ENCODE measurements at places on chromosomes 3 and 15.

DNA sequence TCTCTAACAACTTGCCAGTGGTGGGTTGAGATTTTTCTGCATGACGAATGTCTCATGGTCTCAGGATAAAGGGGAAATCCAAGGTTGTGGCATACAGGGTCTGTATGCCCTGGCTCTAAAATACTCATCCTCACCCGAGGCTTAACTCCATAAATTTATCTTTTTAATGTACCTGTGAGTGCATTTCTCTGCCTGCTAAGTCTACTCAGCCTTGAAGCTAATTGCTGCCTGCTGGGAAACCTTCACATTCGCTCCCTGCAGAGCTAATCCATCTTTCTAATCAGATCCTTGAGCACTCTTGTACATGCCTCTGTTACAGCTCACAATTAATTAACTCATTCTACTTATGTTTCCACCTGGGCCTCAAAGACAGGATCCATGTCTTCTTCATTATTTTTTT is 93.8 kb downstream of the CMSS1 start:
- H3K27me3 ChIP-seq = no peaks in the 10 kb centered on the region
- no peak overlapping the region for H3K27ac ChIP-seq
- DNase-seq = no peak
- peaks cover 15% of the 10 kb centered on the region for H3K4me1 ChIP-seq
- H3K4me3 ChIP-seq = no peak overlapping the region

GRCh38 chr3:34268032-34268709 is 469.7 kb downstream of the PDCD6IP start:
- H3K27ac ChIP-seq = no peak overlapping the region
- no peaks in the 10 kb centered on the region for H3K27me3 ChIP-seq
- no peaks in the 10 kb centered on the region for H3K36me3 ChIP-seq
- H3K4me3 ChIP-seq = no peak overlapping the region
- H3K4me1 ChIP-seq = no peaks in the 10 kb centered on the region

DNA sequence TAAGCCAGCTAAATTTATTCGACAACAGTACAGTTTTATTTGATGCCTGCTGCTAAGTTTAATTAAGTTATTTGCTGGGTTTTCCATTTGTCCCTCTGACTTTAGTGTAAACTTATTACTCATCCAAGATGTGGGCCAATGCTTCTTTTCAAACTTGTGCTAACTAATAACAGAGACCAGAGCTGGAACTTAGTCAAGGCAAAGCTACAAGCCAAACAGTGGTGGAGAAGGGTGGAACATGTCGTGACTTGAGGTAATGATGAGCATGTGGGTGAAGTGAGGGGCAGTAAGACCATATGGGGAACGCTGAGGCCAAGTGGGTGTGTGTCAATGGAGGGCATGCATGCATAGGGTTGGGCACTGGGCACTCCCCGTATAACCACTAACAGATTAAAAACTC is 63.9 kb downstream of the NMD3 start:
- H3K36me3 ChIP-seq = no peaks in the 10 kb centered on the region
- no peaks in the 10 kb centered on the region for H3K4me1 ChIP-seq
- no peak overlapping the region for H3K4me3 ChIP-seq
- DNase-seq = no peak
- H3K27me3 ChIP-seq = no peaks in the 10 kb centered on the region
- H3K27ac ChIP-seq = no peak overlapping the region

DNA sequence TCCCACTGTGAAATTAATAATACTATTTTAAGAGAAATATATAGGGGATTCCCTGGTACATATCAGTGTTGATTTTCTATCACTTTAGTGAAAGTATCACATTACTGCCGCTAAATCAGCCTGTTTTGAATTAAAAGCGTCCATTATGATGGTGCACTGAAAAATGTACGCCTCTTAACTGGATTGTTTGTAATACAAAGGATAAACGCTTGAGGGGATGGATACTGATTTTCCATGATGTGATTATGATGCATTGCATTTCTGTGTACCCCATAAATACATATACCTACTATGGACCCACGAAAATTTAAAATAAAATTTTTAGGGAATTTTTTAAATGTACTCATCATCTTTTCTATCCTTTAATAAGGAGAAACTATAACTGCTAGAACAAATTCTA is 478.6 kb downstream of the MAGI1 start:
- H3K27ac ChIP-seq = no peak overlapping the region
- no peak for DNase-seq
- H3K4me3 ChIP-seq = no peak overlapping the region
- H3K36me3 ChIP-seq = no peaks in the 10 kb centered on the region
- no peaks in the 10 kb centered on the region for H3K4me1 ChIP-seq

GRCh38 chr15:66753687-66754377 is 51.8 kb downstream of the SMAD6 start:
- H3K4me3 ChIP-seq = no peak overlapping the region
- no peaks in the 10 kb centered on the region for H3K36me3 ChIP-seq
- H3K27ac ChIP-seq = peak overlapping the region; percentile 58
- H3K27me3 ChIP-seq = no peaks in the 10 kb centered on the region
- peaks cover 7% of the 10 kb centered on the region for H3K4me1 ChIP-seq
- DNase-seq = no peak

GRCh38 chr3:172692751-172693338 is 18.0 kb downstream of the NCEH1 start:
- H3K36me3 ChIP-seq = no peaks in the 10 kb centered on the region
- no peaks in the 10 kb centered on the region for H3K27me3 ChIP-seq
- no peak for DNase-seq

- DNase-seq = no peak
- H3K27me3 ChIP-seq = no peaks in the 10 kb centered on the region
- no peak overlapping the region for H3K4me3 ChIP-seq
- no peaks in the 10 kb centered on the region for H3K36me3 ChIP-seq
These were observed 129.8 kb downstream of the SATB1 start for GRCh38 chr3:18295171-18295920.

- no peak for DNase-seq
- no peaks in the 10 kb centered on the region for H3K4me1 ChIP-seq
- no peak overlapping the region for H3K27ac ChIP-seq
- H3K36me3 ChIP-seq = peaks cover 4% of the 10 kb centered on the region
- no peaks in the 10 kb centered on the region for H3K27me3 ChIP-seq
These were observed 46.3 kb downstream of the MYLK start for GRCh38 chr3:123837858-123838257.

- no peak overlapping the region for H3K27ac ChIP-seq
- H3K4me3 ChIP-seq = no peak overlapping the region
- H3K36me3 ChIP-seq = no peaks in the 10 kb centered on the region
- H3K27me3 ChIP-seq = no peaks in the 10 kb centered on the region
These were observed 96.7 kb upstream of the KCNMB2 start for GRCh38 chr3:178439504-178439903.

GRCh38 chr3:134446800-134447199 is 39.0 kb downstream of the ANAPC13 start:
- no peak overlapping the region for H3K4me3 ChIP-seq
- DNase-seq = no peak
- H3K27me3 ChIP-seq = no peaks in the 10 kb centered on the region
- no peak overlapping the region for H3K27ac ChIP-seq
- H3K36me3 ChIP-seq = no peaks in the 10 kb centered on the region
- no peaks in the 10 kb centered on the region for H3K4me1 ChIP-seq

DNA sequence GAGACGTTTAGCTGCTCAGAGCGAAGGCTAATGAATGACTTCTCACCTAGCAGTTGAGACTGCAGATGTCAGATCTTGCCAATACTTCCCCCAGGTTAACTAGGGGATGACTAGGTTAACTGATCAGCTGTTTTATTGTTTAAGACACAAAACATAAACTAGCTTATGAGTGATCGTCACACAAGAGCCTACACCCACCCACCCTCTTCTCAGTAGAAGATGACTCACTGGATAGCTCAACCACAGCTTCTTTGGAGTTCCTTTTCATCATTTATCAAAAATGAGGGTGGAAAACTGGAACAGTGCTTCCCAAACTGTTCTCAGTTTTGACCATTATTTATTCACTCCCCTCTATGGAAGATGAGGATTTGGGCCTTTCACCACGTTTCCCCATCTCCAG is 25.2 kb downstream of the GASK1A start:
- no peak overlapping the region for H3K27ac ChIP-seq
- H3K4me1 ChIP-seq = peaks cover 18% of the 10 kb centered on the region
- no peak overlapping the region for H3K4me3 ChIP-seq
- H3K27me3 ChIP-seq = no peaks in the 10 kb centered on the region
- no peak for DNase-seq

- H3K36me3 ChIP-seq = no peaks in the 10 kb centered on the region
- peaks cover 10% of the 10 kb centered on the region for H3K4me1 ChIP-seq
- no peaks in the 10 kb centered on the region for H3K27me3 ChIP-seq
- DNase-seq = no peak
- H3K27ac ChIP-seq = no peak within 1 kb of the TSS
These were observed at the start of gene PODXL2 for GRCh38 chr3:127628788-127629466. Gene PODXL2 (plus strand): TSS chr3:127629185. CDS start chr3:127629220, 35 bp downstream.

DNA sequence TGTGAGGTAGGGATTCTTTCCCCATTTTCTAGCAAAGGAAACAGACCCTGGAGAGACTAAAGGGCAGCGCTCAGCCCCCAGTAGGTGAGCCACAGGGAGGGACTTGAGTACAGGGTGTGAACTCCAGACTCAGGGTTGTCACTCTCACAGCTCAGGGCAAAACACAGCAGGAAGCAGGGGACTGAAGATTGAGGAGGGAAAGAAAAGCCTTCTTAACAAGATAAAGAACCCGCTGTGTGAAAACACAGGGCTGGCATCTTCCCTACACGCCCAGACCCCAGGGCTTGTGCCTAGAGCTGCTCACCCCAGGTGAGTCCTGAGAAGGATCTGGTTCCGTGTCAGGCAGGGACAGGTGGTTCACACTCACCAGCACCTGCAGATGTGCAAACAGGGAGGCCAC is 59.6 kb downstream of the ABTB1 start:
- H3K4me3 ChIP-seq = no peak overlapping the region
- no peaks in the 10 kb centered on the region for H3K27me3 ChIP-seq
- H3K4me1 ChIP-seq = peaks cover 5% of the 10 kb centered on the region
- H3K36me3 ChIP-seq = no peaks in the 10 kb centered on the region

GRCh38 chr3:53808496-53808895 is 37.7 kb downstream of the CHDH start:
- no peaks in the 10 kb centered on the region for H3K27me3 ChIP-seq
- H3K4me3 ChIP-seq = no peak overlapping the region
- H3K4me1 ChIP-seq = peaks cover 11% of the 10 kb centered on the region
- peak; percentile 39 for DNase-seq
- no peaks in the 10 kb centered on the region for H3K36me3 ChIP-seq

DNA sequence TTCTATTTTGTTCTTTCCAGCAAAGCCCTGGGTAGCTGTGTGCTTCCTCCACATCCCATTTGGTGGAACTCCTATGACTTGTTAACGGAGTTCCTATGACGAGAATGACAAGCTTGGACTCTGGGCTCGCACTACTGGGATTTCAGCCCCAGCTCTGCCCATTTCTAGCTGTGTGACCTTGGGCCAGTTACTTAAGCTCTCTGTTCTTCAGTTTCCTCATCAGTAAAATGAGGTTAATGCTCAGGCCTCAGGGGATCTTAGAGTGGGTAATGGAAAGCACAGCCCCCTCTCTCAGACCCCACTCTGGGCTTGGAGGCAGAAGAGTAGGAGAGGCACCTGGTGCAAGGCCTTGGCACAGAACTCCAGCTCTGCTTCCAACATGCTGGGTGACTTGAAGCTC is 123.1 kb downstream of the SMAD6 start:
- DNase-seq = no peak
- no peaks in the 10 kb centered on the region for H3K4me1 ChIP-seq
- H3K27ac ChIP-seq = no peak overlapping the region

DNA sequence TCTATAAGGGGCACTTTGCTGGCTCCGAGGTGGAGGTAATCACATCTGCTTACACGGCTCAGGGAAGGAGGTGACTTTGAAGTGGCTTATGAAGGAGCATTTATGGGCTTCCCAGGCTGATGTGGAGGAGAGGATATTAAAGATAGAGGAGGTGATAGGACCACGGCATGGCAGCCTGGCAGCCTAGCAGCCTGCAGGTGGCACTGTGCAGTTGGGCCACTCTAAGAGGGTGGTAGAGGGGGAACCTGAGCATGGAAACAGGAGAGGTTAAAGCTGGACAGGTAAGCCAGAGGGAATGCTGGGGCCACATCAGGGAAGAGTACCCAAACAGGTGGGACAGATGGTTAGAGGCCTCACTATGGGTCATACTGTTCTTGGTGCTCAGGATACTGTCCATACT is 375.0 kb downstream of the WDR72 start:
- H3K4me1 ChIP-seq = no peaks in the 10 kb centered on the region
- H3K27me3 ChIP-seq = no peaks in the 10 kb centered on the region
- H3K36me3 ChIP-seq = no peaks in the 10 kb centered on the region
- H3K4me3 ChIP-seq = no peak overlapping the region
- no peak overlapping the region for H3K27ac ChIP-seq

GRCh38 chr15:51310064-51310463 is 28.3 kb downstream of the CYP19A1 start:
- H3K27ac ChIP-seq = peak overlapping the region; percentile 19
- H3K4me1 ChIP-seq = no peaks in the 10 kb centered on the region
- DNase-seq = no peak
- H3K36me3 ChIP-seq = no peaks in the 10 kb centered on the region
- no peak overlapping the region for H3K4me3 ChIP-seq
- no peaks in the 10 kb centered on the region for H3K27me3 ChIP-seq

DNA sequence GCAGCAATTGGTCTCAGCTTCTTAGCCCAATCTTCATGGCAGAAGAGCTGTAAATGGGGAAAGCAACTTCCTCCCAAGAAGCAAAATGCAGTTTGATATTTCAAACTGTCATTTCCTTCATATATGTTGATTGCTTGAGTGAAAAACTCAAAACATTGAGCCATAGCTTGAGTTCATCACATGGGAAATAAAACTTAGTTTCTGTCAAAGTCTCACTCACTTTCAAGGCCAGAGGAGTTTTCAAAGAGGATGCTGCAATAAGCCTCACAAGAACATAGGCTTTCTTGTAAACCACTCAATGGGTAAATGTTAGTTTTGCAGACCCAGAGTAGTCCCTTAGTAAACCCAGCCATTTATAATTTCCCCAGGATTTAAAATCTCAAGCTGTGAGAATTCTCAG is 29.1 kb upstream of the SUCLG2 start:
- H3K27me3 ChIP-seq = no peaks in the 10 kb centered on the region
- H3K27ac ChIP-seq = no peak overlapping the region
- no peaks in the 10 kb centered on the region for H3K36me3 ChIP-seq
- no peaks in the 10 kb centered on the region for H3K4me1 ChIP-seq

DNA sequence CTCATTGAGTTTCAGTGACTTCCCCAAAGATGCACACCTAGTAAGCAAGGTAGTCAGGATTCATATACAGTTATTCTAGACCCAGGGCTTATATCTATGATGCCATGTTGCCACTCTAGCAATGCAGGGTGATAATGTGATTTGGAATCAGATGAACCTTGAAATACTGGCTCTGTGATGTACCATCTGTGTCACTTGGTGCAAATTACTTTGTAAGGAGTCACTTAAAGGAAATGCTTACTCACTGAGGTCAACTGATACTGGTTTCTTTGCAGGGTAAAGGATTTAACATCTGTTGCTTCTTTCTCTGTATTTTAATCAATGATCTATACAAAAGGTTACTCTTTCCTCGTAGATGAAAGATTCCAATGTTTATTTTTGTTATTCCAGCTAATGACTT is 10.8 kb downstream of the ASB14 start:
- H3K4me1 ChIP-seq = no peaks in the 10 kb centered on the region
- H3K27ac ChIP-seq = no peak overlapping the region
- no peak for DNase-seq
- H3K36me3 ChIP-seq = no peaks in the 10 kb centered on the region

- no peak overlapping the region for H3K4me3 ChIP-seq
- no peak overlapping the region for H3K27ac ChIP-seq
These were observed 17.1 kb downstream of the SKIC8 start for GRCh38 chr15:78282324-78282723.

Measured in ascending aorta (tissue), 2 donors.